NCI-H774 (cell line): ENCODE measurements at places on chromosomes 5 and 9.

DNA sequence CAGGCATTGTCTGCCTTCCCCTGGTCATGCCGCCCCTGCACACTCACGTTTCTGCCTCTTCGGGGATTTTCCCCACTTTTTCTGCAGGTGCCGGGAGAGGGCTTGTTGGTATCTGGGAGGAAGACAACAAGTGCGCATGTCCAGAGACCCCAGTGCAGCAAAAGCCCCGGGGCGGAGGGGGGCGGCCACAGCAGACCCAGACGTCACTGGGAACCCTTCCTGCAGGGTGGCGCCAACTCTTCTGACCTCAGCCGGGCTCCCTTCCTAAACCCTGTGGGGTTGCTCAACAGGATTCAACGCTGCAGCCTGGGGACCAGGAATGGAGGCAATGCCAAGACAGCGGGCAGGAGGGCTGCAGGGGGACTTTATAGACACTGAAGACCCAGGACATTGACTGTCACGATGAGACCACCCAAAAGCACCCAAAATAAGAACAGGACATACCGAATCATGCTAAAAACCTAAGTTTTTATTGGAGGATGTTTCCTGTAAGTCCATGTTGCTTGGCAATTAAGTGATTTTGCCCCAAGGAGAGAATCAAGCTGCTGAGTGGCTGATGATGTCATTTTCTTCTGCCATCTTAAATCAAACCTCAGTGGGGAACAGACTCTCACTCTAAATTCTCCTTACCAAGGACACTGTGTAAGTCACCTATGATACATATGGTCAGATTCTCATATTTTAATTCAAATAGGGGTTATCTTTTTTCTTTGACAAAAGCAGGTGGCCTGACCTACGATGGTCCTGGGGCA, 62.9 kb upstream of the SIMC1 start:
- DNase-seq = no peak

DNA sequence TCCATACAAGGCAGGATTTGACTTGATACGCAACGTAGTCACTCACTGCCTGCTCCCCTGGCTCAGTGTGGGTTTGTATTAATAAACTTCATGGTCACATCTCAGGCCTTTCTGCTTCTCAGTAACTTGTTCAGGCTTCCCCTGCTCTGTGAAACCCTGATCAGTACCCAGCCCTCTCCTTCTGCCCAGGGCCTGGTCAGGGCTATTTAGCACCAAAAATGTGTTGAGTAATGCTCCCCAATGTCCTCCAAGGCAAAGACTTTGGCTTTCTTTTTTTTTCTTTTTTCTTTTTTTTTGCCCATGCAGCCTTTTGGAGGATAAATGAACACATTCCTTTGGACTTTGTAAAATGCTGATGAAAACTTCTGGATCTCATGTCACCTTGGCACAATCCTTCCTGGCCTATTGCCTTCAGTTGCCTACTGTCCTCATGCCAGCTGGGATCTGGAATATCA, 399.2 kb upstream of the KLF4 start:
- DNase-seq = no peak

DNA sequence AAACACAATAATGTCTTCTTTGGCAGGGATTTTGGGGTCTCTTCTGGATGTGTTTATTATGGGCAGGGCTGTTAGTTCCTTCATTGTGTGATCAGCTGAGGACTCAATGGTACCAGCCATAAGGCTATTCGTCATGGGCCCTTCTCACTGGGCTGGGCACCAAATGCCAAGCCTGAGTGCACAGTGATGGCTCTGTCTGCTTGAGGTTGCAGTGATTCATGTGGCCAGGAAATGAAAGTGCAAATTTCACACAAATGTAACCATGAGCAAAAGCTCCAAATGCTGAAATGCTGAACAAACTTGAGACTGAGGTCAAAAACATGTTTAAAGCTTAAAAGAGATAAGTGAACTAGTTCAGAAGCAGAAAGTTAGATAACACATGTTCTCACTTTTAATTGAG, 191.0 kb downstream of the TARS1 start:
- no peak for DNase-seq

GRCh38 chr5:74897049-74897448, 30.9 kb upstream of the FAM169A start:
- DNase-seq = no peak

- peak; percentile 96 for DNase-seq
Observed at GRCh38 chr5:178153530-178154340, at the start of gene NHP2. Gene NHP2, minus strand, starts transcription at chr5:178153885. Its CDS starts 68 bp downstream, at chr5:178153817.

DNA sequence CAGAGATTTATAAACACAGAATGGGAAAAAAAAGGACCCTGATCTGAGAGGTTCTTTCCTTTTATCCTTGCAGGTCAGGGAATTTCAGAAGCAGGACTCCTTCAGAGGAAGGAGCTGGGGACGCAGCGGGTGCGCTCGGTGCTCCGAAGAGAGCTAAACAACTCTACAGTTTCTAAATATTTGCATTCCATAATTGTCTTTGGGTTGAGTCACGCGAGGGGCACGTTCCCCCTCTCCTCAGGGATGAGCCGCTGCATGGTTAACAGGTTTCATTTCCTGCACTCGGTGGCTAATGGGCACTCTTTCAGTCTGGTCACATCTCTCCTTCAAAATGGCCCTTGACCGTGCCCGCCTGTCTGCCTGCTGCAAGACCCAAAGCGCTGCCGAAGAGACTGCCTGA, 165.0 kb upstream of the HMHB1 start:
- peak; percentile 54 for DNase-seq

GRCh38 chr5:113806904-113807303, 293.4 kb downstream of the YTHDC2 start:
- no peak for DNase-seq

GRCh38 chr9:99463131-99463530, 241.0 kb downstream of the SEC61B start:
- no peak for DNase-seq

GRCh38 chr9:694403-695154, 146.9 kb upstream of the DMRT1 start:
- DNase-seq = no peak

DNA sequence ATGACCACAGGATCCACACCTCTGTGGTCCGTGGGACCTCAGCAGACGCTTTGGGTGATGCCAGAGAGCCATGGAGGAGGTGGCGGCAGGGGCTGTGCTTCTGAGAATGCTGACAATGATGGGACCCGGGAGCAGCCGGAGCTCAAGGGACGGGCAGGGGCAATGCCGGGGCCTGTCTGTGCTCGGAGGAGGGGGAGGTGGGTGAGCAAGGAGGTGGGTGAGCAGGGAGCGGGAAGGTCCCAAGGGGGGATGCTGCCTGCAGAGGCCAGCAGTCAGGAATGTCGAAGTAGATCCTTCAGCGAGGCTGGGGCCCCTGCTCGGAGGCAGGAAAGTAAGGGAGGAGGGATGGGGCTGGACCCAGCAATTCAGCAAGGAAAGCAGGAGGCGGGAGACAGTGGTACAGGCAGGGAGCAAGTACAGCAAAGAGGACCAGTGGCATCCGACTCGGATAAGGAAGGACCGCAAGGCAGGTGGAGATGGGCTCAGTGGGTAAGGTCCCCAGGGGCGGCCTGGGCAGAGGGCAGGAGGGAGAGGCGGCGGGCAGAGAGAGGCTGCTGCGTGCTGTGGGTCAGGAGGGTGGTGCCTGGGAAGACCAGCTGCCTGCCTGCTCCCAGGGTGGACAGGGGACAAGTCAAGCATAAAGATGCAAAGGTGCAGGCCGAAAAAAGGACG, 49.0 kb downstream of the ADAMTS2 start:
- DNase-seq = no peak

- no peak for DNase-seq
Observed at GRCh38 chr9:134559013-134559412, 82.6 kb upstream of the COL5A1 start.

DNA sequence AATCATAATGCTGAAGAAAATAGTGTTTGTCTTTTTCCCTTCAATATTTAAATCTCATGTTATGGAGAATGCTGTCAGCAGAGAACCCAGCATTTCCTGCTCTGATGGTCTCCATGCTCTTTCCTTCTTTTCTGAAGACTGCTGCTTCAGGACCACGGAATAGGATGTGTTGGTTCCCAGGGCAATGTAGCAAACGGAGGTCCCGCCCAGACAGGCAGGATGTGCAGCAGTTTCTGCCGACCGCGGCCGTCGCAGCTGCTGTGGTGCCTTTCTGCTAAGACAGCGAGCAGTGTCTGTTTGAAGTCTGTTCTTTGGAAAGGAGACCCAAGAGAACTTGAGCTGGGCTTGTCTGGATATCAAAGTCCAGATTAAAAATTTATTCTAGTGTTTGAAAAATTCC, 654.3 kb downstream of the CCDC171 start:
- DNase-seq = no peak

DNA sequence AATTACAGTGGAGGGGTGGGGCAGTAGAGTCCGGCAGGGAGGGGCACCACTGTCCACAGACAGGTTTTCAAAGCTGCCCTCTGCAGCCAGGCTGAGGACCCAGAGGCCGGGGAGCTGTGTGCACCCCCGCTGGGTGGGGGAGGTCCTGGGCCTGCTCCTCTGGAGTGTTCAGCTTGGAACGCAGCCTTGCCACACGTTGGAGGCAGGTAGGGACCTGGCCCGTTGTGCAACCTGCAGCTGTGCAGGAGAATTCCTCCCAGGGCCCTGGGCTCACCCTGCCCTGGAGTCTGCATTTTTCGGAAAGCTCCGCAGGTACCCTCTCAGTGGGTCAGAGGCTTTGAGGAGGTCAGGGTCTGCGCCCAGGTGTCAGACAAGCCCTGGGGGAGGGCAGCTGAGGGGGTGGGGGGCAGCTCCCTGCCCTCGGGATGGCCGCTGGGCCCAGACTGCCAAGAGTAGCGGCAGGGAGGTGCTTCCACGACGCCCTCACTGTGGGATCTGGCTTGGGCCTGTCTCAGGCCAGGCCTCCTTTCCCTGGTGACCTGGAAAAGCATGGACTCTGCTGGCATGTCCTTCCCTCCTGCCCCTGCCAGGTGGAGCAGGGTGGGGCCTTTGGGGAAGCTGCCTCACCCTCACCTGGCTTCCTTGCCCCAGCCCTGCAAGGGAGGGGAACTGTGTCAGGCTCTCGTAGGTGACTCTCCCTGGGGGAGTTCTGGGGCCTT, 29.5 kb downstream of the RXRA start:
- DNase-seq = no peak
